ENCODE measurements at places on chromosomes 6 and 20.

GRCh38 chr20:62590309-62591121, 51.8 kb upstream of the SLCO4A1 start:
- no peak for DNase-seq

DNA sequence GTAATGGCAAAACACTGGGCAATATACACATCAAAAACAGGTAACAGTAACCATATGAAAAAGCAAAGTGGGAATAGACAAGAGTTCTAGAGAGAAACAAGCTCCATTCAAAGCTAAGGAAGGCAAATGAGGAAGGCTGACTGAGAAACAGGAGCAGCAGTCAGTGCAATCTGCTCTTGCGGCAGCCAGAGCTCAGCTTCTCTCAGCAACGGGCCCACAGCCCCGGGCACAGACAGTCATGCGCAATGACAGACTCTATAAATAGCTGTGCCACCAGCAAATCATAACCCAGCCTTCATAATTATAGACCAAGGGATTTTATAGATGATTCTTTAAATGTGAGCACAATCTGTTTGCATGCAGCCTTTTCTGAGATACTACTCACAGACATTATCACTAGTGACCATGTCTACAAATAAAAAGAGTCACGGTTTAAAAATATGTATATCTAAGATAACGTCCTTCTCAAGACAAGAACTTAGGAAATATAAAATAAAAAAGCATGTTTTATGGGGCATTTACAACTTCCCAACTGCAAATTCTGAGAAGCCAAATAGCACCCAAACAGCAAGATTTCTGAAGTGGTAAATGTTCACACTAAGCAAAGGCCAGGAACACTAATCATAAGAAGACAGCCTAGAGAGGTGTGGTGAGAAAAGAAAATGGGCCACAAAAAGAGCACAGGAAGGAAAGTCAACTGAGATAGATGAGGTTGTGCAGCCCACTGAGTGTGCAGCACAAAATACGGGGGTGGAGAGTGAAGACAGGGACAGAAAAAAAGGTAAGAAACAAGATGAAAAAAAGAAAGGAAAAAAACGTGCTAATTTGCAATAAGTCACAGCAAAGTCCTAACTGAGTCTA, 39.9 kb upstream of the BEND6 start:
- no peak for DNase-seq

- no peak for DNase-seq
Observed at GRCh38 chr6:10060004-10060403, 354.9 kb downstream of the TFAP2A start.

DNA sequence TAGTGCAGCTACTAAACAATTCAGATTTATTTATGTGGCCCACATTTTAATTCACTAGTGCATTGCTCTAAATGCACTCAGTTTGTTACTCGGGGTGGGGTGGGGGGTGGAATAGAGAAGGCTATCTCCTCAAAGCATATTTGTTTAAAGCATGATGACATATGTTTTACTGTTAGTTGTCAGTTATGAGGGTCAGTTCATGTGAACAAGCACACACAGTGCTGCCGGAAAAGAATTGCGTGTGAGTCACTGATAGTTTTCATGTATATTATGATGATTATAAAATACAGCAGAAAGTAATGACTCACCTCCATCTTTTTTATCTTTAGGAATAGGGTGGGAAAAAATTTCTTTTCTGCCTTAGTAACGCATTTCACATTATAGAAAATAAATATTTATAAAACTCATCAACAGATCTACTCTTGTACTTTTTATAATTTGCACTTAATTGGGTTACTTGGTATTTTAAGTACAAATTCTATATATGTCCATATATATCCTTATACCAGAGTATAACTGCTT, 42.2 kb upstream of the STXBP5 start:
- no peak for DNase-seq

DNA sequence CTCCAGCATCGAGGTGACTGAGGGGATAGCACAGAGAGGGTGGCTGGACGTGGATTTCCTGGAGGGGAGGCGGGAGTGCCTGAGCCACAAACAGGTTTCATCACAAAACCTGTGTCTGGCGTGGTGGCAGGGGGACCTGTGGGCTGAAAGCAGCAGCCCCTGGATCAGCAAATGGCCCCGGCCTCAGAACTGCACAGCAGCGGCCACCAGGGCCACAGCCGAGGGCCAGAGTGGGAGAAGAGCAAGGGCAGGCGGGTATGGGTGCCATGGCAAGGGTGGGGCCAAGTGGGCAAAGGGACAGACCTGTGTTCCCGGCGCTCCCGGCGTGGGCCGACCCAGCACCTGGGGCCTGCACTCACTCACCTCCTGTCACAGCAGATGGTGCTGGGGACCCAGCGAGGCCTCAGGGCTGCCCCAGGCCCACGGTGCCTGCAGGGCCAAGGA, 19.0 kb downstream of the NTSR1 start:
- no peak for DNase-seq

- no peak for DNase-seq
Observed at GRCh38 chr20:48458003-48458377, 369.8 kb downstream of the PREX1 start.

DNA sequence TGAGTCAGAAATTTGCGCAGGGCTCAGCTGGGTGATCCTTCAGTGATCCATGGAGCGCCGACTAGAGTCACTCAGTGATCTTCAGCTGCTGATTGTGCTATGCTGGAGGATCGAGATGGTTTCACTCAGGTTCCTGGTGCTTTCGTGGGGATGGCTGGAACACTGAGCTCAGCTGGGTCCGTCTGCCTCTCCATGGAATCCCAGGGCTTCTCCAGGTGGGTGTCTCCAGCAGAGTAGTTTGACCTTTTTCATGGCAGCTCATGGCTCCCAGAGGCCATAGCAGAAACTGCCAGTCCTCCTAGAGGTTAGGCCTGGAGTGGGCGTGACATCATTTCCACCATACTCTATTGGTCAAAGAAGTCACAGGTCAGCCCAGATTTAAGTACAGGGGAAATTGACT, 88.8 kb upstream of the SIRPA start:
- DNase-seq, result no peak

DNA sequence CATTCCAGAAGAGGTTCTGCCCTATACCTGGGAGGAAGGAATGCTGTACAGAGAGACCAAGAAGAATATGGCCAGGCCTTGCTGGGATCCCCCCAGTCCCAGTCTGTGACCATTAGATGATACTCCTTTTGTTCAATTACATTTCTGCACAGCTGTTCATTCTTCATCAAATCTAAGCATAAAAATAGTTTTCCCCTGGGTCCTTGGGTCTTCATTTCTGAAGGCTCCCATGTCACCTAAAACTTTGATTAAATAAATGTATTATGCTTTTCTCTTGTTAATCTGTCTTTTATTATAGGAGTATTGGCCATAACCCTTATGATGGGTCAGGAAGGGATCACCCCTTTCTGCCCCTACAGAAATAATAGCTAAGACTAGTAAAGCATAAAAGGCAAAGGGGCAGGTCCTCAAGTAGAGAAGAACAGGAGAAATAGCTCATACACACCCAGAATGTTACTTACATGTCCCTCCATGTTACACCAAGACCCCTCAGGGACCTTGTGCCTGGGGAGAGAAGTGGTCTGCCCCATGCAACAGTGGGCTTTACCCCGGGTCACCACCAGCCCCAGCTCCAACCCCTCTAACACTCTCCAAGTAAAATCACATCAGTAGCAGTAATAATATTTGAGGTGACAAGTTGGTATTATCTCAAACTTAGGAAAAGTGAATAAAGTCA, 2.1 kb upstream of the LTA start:
- no peak for DNase-seq

DNA sequence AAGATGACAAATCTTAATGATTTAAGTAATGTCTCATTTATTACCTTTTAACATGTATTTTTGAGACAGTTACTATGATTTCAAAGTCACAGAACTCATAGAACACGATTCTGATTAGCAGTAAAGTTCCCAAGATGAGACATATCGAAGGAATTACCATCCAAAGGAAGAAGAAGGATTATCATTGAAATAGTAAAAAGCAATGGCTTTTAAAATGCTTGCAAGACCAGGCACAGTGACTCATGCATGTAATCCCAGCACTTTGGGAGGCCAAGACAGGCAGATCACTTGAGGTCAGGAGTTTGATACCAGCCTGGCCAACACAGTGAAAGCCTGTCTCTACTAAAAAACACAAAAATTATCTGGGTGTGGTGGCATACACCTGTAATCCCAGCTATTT, 219.2 kb downstream of the KHDC1L start:
- DNase-seq, result no peak

GRCh38 chr6:89591745-89592144, 46.8 kb downstream of the LYRM2 start:
- DNase-seq, result no peak

- DNase-seq, result no peak
Observed at GRCh38 chr6:69974193-69974592, 107.8 kb downstream of the COL19A1 start.

- no peak for DNase-seq
Observed at GRCh38 chr6:19231878-19232561, 605.1 kb upstream of the ID4 start.

DNA sequence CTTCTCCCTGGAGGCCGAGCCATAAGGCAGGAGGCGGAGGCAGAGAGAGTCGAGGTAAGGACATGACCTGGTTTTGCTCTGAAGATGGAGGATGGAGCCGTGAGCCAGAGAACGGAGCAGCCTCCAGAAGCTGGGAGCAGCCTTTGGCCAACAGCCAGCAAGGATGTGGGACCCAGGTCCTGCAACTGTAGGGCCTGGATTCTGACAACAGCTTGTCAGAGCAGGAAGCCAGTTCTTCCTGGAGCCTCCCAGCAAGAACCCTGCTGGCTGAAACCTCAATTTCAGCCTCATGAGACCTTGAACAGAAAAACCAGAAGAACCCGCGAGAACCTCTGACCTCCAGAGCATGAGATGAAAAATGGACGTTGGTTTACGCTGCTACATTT, 13.4 kb upstream of the MRGBP start:
- DNase-seq, result no peak

- no peak for DNase-seq
Observed at GRCh38 chr6:30813631-30814145, 69.3 kb upstream of the IER3 start.

DNA sequence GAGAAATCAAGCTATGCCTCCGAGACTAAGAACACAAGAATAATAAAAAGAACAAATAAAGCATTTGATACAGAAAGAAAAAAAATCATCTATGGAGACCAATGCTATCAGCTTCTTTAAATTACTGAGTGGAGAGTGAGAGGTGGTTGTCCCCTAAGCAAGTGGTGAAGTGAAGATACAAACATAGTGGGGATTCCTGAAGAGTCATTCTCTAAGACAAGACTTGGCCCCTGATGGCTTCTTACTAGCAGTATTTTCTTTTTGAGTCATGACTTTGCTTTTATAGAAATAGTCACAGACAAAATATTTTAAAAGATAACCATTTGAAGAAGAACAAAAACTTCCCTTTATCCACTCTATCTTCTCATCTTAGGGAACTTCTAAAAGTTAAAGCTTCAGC, 261.4 kb upstream of the PRDM1 start:
- no peak for DNase-seq

GRCh38 chr6:159184559-159184958, 15.4 kb downstream of the FNDC1 start:
- no peak for DNase-seq

DNA sequence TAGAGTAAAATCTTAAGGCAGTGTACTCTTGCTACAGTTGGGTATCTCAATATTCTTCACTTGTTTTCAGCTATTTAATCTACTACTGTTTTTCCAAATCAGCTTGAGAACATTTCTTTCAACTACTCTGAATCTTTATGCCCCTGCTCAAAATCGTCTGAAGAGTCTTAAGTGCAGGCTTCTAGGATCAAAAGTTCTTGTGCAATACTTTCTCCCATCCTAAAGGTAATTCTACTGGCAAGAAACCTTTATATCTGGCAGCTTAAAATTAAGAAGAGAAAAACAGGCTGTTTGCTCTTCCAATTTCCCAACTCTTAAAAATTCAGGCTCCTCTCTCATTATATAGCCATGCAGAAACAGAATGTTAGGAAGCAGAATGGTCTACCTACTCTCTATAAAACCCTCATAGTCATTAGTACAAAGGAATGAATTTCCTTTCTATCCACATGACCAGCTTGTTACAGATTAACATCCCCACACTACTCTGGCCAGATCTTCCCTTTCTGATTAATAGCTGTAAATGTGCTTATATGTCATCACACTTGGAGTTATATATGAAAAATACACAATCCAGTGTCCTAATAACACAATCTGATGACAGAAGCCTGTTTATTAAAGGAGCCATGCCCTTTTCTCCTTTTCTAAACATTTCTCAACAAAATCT, 122.2 kb upstream of the FAM184A start:
- no peak for DNase-seq

DNA sequence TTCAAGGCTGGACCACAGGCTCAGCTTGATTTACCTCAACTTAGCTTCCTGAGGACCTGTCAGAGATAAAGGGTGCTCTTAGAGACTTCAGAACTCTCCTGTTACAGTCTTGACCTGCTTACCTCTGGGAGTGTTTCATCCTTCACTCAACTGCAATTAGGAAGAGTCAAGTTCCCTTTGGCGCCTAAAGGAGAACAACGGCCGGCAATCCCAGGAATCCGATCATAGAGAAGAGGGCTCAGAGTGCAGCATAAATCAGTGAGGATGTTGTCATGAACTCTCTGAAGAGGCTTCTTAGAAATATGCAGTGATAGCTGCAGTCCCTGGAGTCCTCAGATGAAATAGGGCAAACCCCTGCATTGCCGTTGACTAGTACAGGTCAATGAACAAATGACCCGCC, 36.4 kb downstream of the LYRM2 start:
- DNase-seq, result no peak

GRCh38 chr6:9463311-9463710, 951.6 kb downstream of the TFAP2A start:
- no peak for DNase-seq

- DNase-seq, result no peak
Observed at GRCh38 chr6:118758946-118759345, 107.6 kb upstream of the CEP85L start.

GRCh38 chr6:62808565-62809293, 402.5 kb upstream of the FKBP1C start:
- DNase-seq, result no peak

DNA sequence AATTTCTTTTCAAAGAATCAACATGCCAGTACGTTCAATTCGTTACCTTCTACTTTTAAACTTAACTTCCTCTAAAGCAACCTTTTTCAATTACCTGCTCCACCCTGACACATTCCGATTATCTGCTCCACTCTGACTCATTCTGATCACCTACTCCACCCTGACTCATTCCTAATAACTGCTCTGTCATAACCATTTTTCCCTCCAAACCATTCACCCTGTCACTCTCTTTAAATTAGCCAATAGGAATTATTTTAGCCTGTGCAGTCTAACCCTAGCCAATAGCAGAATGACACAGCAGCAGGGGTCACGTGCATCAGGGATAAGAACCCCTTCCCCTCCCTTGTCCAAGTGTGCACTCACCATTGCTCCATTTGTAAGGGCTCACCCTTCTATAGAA, 557.4 kb upstream of the EYS start:
- DNase-seq, result no peak

Measured in T-cell (primary cell).